ENCODE measurements at places on chromosomes 4 and X. TPM values are rescaled to one million over a fixed set of nuclear protein-coding genes. Genes with fewer than 3 reads are reported as not detected.

TRIM61 gene
- not detected for total RNA-seq

USP26 gene
- total RNA-seq, result not detected

SPANXB1 gene
- total RNA-seq, result not detected

NOP14 gene
- 20.4 TPM for total RNA-seq

ALAS2 gene
- total RNA-seq, result not detected

CSAG1 gene
- not detected for total RNA-seq

DNA sequence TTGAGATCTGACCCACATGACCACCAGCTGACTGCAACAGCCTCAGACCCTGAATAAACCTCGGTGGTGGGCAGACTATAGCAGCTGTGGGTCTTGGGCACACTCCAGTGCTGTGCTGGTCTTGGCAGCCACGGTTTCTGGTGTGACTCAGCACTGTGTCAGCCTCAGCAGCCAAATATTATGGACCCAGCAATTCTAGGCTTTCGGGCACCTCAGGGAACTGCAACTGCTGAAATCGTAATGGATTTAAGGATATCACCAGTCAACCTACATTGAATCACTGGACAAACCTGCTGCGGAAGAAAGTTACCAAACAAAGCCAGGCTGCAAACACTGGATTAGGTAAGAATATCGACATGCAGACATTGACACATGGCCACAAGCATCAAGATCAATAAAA lies 10.5 kb upstream of the UBE2NL start:
- DNase-seq, result no peak

DNA sequence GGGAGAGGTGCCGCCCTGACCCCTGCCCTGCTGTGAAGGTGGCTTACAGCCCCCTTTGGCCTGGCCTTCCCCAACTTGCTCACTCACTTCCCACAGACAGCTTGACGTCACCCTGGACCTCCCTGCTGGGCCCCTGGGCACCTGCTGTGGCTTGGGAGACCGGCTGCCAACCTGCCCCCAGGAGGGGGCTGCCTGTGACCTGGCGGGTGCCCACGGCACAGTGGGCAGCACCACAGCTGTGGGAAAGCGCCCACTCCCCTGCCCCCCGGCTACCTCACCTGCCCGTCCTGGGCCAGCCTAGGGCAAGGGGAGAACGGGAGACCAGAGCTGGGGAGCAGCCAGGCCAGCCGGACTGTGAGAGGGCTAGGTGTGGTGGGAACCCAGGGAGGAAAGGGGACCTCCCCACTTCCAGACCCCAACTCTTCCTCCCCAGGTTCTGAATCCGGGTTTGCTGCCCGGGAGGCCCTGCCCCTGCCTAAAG lies 2.4 kb upstream of the ZFP92 start:
- no peak for DNase-seq

- no peak for DNase-seq
Measured at GRCh38 chr4:104693601-104694201, 199.0 kb upstream of the CXXC4 start.

DNA sequence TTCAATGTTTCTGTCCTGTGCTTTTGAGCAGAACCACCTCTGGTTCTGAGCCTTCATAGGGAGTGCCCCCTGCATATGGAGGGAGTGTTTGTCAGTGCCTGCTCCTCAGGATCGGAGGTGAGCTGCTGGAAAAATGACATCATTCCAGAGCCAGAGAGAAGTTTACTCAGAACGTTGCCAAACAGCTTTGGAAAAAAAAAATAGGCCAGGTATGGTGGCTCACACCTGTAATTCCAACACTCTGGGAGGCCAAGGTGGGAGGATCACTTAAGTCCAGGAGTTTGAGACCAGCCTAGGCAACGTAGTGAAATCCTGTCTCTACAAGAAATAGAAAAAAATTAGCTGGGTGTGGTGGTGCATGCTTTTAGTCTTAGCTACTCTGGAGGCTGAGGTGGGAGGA lies 27.2 kb upstream of the PDLIM3 start:
- DNase-seq, result no peak

- DNase-seq, result no peak
Measured at GRCh38 chr4:5203309-5203992, 152.2 kb downstream of the STK32B start.

- DNase-seq, result no peak
Measured at GRCh38 chr4:129379429-129379828, 283.5 kb downstream of the C4orf33 start.

GRCh38 chrX:48540028-48540375 lies 488 bp downstream of the TBC1D25 start:
- DNase-seq, result peak; percentile 53

DNA sequence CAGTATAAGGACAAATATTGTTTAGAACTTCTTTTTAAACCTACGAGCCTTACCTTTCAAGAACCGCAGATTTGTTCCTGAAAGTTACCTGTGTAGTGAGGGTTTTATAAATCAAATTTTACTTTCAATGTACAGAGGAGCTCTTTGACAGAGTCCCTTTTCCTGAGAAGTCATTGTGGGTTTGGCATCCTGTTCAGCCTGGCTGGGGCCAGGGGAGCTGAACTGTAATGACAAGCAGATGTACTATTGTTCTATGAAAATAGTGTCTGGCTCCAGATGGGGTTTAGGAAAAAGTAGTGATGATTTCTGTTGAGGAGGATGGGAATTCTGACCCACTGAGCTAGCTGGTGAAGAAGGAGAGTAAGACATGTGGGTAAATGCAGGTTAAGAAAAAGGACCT lies 196.2 kb upstream of the PGRMC2 start:
- DNase-seq, result no peak

GRCh38 chrX:103927030-103927429 lies 35.4 kb upstream of the TMSB15B start:
- no peak for DNase-seq

Data from left colon (tissue), 2 donors.